ENCODE measurements at places on chromosomes 1 and 21. TPM values are rescaled to one million over a fixed set of nuclear protein-coding genes. Genes with fewer than 3 reads are reported as not detected.

The MEGF6 gene
- total RNA-seq: 9.5 TPM

DNA sequence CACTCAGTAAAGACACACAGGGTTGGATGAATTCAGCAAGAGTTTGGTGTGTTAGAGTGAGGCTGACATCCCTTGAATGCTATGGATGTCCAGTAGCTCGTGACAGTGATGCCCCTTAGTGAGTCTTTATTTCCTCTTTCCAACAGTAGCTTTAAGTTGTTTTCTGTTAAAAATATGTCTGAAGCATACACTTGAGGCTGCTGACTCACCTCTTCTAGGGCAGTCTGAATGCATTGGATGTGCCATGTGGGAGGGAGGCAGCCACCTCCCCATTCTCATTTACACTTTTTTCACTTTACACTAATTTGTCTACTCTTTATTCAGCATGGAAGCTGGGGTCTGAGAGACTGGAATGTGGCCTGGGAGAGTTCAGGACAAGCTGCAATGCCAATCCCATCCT, 17.6 kb downstream of the NOS1AP start:
- H3K36me3 ChIP-seq: no peaks in the 10 kb centered on the region
- H3K27ac ChIP-seq: no peak overlapping the region
- no peaks in the 10 kb centered on the region for H3K27me3 ChIP-seq
- H3K4me3 ChIP-seq: no peak overlapping the region

The HLX gene
- 3.5 TPM for total RNA-seq

The PIK3R3 gene
- total RNA-seq: 32.7 TPM

DNA sequence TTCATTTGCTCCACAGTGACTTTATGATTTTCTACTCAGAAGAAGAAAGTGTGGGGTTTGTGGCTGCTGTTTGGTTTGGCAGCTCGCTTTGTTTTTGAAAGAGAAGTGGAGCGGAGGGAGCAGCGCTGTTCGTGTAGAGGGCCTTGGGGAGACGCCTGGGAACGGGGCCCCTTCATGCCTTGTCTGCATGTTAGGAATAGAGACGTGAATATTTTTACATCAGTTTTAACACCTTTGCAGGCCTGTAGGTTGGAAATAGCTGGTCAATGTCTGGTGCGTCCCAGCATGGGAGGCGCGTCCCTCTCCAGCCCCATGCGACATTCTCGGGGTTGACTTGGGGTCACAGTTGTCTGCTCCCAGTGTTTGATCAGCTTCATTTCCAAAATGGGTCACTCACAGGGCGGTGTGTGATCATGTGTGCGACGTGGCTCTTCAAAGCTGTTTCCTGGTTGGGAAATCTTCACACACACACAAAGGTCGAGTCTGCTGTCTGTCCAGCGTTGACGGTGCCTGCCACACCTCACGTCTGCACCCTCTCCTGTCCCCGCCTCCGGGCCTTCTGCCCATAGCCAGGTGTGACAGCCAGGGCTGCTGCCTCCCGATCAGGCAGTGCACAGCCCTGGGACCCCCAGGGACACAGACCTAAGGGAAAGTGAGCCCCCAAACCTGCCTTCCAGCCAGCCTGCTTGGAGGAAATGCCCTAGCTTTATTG, 149.2 kb downstream of the PSMG1 start:
- no peaks in the 10 kb centered on the region for H3K27me3 ChIP-seq
- H3K4me1 ChIP-seq: peaks cover 30% of the 10 kb centered on the region
- no peaks in the 10 kb centered on the region for H3K36me3 ChIP-seq

- no peak overlapping the region for H3K27ac ChIP-seq
- no peak overlapping the region for H3K4me3 ChIP-seq
- no peak for DNase-seq
- H3K27me3 ChIP-seq: peaks cover 4% of the 10 kb centered on the region
- peaks cover 8% of the 10 kb centered on the region for H3K4me1 ChIP-seq
Measured at GRCh38 chr1:101437800-101438199, 201.0 kb downstream of the S1PR1 start.

The TSACC gene
- 0.58 TPM for total RNA-seq

DNA sequence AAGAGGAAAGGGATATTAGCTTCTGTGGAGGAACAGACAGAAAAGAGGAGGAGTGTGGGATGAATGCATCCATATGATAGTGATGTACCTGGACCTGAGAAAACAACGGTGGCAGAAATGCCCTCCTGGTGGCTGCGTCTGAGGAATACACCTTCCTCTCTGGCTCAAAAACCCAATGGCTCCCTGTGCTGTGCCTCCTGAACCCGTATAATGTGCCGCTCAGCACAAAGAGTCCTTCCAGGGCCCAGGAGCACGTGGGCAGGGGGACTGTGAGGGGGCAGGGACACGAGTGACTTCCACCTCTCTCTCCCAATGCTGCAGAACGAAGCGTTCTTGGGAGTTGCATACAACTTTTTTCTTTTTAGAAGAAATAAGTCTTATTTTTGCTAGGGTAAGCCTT, 31.2 kb downstream of the IRF2BP2 start:
- no peaks in the 10 kb centered on the region for H3K36me3 ChIP-seq
- H3K27me3 ChIP-seq: no peaks in the 10 kb centered on the region
- H3K27ac ChIP-seq: no peak overlapping the region
- no peak overlapping the region for H3K4me3 ChIP-seq

The HPCAL4 gene
- total RNA-seq: 0.88 TPM

The ETV3L gene
- total RNA-seq: not detected

- peaks cover 33% of the 10 kb centered on the region for H3K4me1 ChIP-seq
- no peak for DNase-seq
- H3K36me3 ChIP-seq: no peaks in the 10 kb centered on the region
- no peak overlapping the region for H3K27ac ChIP-seq
Measured at GRCh38 chr1:165544996-165545395, 1.2 kb downstream of the LRRC52 start.

DNA sequence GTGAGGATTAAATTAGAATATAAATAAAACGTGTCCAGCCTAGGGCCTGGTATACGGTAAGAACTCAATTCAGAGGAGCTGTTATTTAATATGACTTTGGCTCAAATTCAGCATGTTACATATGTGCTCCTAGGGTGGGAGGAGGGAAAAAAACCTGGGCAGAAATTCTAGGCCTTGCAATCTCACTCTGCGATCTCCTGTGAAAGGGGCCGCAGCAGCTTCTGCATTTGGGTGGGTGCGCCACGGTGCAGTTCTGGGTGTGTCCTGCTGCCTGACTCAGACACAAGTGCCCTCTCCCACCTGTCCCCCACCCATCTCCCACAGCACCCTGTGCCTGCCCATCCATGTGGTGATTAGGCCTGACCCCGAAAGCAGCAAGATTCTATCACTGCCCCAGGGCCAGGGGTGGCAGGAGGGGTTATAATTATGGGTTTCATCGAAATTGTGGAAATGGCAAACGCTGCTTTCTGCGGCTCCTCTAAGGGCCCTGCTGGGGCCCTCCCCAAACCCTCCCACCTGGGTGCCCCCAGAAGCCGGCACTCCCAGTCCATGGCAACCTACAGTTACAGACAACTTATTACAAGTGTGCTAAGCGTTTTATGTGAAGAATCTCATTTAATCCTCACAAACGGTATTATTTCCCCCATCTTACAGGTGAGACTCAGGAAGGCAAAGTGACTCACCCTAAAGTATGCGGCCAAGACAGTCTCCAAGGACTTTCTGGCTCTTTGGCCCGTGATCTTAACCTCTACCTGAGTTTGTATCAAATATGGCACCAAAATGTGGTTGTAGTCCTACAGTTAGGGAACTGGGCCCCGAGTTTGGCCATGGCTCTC, 25.5 kb upstream of the GRHL3 start:
- no peaks in the 10 kb centered on the region for H3K36me3 ChIP-seq
- H3K27me3 ChIP-seq: no peaks in the 10 kb centered on the region
- DNase-seq: no peak
- peaks cover 24% of the 10 kb centered on the region for H3K4me1 ChIP-seq
- H3K27ac ChIP-seq: no peak overlapping the region

GRCh38 chr1:2267051-2267830, 39.1 kb downstream of the SKI start:
- peaks cover 86% of the 10 kb centered on the region for H3K4me1 ChIP-seq
- peak overlapping the region; percentile 24 for H3K27ac ChIP-seq
- no peak for DNase-seq
- H3K4me3 ChIP-seq: peak overlapping the region; percentile 26
- no peaks in the 10 kb centered on the region for H3K27me3 ChIP-seq

The RXRG gene
- 9.3 TPM for total RNA-seq

- H3K4me1 ChIP-seq: no peaks in the 10 kb centered on the region
- H3K36me3 ChIP-seq: no peaks in the 10 kb centered on the region
- no peak for DNase-seq
- no peak overlapping the region for H3K4me3 ChIP-seq
Measured at GRCh38 chr1:4344065-4344732, 310.2 kb upstream of the AJAP1 start.

The CHI3L2 gene
- total RNA-seq: 1.1 TPM

DNA sequence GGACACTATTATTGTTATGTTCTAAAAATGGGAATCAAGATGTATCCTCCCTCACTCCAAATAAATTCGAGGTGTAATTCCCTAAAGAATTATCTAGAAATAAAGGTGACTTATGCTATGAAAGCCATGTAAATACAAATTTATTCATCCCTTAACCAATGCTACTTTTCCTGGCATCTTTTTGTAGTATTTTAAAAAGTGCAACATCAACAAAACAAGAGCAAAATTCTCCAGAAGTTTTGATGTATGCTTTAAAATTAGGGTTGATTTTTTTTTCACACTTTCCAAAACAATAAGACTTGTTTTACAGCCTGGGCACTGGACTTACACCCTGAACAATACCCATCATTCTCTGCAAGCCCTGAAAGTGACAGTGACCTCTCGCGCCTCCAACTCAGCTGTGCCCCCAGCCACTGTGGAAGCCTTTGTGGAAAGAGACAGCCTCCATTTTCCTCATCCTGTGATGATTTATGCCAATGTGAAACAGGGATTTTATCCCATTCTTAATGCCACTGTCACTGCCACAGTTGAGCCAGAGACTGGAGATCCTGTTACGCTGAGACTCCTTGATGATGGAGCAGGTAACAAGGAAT, 21.4 kb upstream of the CLCA1 start:
- no peaks in the 10 kb centered on the region for H3K27me3 ChIP-seq
- DNase-seq: no peak
- no peak overlapping the region for H3K27ac ChIP-seq
- H3K4me3 ChIP-seq: no peak overlapping the region

DNA sequence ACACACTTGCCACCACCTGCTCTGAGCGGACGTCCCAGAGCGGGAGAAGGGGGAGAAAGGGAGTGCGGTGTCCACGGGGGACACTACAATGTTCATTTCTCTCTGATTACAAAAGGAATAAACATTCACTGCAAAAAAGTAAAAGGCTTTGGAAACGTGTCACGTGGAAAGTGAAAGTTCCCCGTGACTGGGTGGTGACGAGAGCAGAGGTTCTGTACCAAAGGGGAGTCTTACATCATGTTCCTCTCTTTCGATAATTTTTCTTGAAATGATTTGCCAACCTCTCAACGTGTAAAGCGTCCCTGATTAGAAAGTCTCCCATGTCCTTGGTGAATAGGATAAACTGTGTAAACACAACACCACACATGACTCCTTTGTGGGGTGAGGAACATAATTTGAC, 22.0 kb upstream of the PRDM15 start:
- H3K4me1 ChIP-seq: peaks cover 3% of the 10 kb centered on the region
- H3K27me3 ChIP-seq: no peaks in the 10 kb centered on the region
- H3K4me3 ChIP-seq: no peak overlapping the region
- peaks cover 66% of the 10 kb centered on the region for H3K36me3 ChIP-seq
- DNase-seq: no peak

DNA sequence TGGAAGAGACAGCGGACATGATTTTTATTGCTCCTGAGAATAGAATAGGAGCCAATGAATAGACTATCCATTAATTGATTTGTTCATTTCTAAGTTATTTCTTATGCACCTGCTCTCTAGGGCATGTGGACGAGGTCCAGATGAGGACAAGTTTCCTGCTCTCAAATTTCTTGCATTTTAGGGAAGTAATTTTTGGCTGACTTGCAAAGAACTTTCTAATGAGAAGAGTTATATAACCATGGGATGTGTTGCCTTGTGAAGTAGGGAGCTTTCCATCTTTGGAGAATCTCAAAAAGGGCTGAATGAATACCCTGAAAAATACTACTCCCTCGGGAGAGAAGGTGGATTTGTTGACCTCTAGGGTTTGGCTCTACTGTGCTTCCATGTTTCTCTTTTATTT, 243.0 kb downstream of the KIF26B start:
- H3K27me3 ChIP-seq: peaks cover 40% of the 10 kb centered on the region
- H3K36me3 ChIP-seq: no peaks in the 10 kb centered on the region
- DNase-seq: no peak
- no peak overlapping the region for H3K4me3 ChIP-seq
- no peaks in the 10 kb centered on the region for H3K4me1 ChIP-seq
- no peak overlapping the region for H3K27ac ChIP-seq

DNA sequence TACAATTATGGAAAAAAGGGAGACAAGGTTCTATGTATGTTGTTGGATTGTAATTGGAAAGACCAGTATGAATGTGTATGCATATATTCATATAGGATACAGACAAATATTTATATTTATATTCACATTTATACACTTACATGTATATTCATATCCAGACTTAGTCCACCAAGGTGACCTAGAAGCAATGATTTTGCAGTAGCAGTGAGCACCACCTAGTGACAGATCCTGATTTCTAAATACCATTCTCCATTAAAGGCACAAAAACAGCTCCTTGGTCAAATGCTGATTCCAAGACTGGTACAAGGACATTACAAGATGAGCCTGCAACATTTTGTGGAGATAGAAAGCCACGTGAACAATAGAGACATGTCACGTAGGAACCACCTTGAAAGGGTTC, 153.4 kb downstream of the SDCCAG8 start:
- H3K27me3 ChIP-seq: no peaks in the 10 kb centered on the region
- no peak for DNase-seq
- no peak overlapping the region for H3K4me3 ChIP-seq
- no peaks in the 10 kb centered on the region for H3K4me1 ChIP-seq
- H3K27ac ChIP-seq: no peak overlapping the region
- H3K36me3 ChIP-seq: peaks cover 3% of the 10 kb centered on the region

- H3K4me1 ChIP-seq: peaks cover 31% of the 10 kb centered on the region
- no peak overlapping the region for H3K4me3 ChIP-seq
- no peak overlapping the region for H3K27ac ChIP-seq
- no peaks in the 10 kb centered on the region for H3K36me3 ChIP-seq
- peaks cover 9% of the 10 kb centered on the region for H3K27me3 ChIP-seq
Measured at GRCh38 chr1:42961312-42962091, 2.8 kb upstream of the SLC2A1 start.

DNA sequence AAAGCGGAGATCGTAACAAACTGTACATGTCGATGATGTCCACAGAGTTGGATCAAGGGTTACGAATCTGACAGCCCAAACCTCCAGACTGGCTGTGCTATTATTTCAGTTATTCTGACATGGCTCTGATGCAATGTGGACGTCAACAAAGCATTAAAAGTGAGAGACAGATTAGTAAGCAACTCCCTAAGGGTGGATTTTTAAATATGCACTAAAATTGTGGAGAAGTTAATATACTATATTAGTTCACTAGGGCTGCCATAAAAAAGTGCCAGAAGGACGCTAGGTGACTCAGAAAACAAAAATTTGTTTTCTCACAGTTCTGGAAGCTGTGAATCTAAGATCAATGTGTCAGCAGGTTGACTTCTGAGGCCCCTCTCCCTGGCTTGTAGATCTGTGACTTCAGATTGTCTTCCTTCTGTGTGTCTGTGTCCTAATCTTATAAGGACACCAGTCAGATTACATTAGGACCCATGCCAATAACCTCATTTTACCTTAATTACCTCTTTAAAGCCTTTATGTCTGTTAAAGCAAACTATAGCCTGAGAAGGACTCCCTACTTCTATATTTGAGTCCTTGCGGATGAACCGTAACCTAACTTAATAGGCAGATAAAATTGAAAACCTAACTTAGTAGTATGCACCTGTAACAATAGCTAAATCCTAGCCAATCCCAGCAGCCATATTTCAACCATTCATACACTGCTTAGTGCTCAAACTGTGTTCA, 66.0 kb upstream of the BACH1 start:
- no peak overlapping the region for H3K4me3 ChIP-seq
- no peaks in the 10 kb centered on the region for H3K36me3 ChIP-seq
